ENCODE measurements at places on chromosomes 4 and X. TPM values are rescaled to one million over a fixed set of nuclear protein-coding genes. Genes with fewer than 3 reads are reported as not detected.

Gene DCHS2
- under 0.01 TPM for total RNA-seq

DNA sequence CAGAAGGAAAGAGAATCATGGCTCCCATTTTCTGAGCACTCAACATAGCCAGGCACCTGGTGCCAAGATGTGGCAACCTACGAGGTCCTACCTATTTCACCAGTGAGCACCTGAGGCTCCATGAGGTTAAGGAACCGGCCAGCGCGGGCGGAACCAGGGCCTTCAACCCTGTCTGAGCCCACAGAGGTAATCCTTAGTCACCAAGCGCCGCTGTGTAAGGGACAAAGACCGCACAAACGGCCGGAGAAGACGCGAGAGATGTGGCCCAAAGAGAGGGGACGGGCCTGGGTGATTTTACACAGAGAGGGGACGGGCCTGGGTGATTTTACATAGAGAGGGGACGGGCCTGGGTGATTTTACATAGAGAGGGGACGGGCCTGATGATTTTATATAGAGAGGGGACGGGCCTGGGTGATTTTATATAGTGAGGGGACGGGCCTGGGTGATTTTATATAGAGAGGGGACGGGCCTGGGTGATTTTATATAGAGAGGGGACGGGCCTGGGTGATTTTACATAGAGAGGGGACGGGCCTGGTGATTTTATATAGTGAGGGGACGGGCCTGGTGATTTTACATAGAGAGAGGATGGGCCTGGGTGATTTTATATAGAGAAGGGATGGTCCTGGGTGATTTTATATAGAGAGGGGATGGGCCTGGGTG is 114.2 kb downstream of the SMIM20 start:
- no peak for DNase-seq

Gene NCAPG
- 4.0 TPM for total RNA-seq

DNA sequence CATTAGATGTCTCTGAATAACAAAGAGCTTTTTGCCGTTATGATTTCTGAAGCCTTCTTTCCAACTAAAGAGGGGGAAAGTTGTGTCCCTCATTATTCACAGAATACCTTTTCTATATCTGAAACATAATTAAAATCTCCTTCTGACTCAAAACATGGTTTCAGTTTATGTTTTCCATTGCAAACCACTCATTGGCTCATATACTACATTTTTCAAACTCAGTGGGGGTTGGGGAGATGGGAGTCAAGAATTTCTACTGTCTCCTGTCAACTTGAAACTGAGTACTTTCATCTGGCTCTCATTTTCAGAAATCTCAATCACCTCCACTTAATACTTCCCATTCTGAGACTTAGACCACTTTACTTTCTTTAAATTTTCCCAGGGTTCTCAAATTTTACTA is 1839.5 kb upstream of the PCDH10 start:
- peak; percentile 10 for DNase-seq

- DNase-seq: no peak
These were observed 227.0 kb downstream of the DKK2 start for GRCh38 chr4:106809076-106809475.

DNA sequence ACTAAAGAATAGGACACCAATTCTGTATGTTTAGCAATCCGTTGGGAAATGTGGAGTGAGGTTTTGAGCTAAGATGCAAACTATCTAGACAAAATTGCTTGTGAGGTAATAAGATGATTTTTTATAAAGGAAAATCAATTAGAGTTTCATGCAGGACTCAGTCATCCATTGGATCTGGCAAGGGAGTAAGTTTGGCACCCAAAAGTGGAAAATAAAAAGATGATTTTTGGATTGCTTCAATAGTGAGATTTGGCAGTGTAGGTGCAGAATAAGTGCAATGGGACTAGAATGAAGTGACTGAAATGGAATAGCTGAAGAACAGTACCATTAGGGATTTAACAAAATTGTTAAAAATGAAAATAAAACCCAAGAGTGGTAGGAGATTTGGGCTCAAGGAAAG is 290.5 kb upstream of the EPHA5 start:
- no peak for DNase-seq

- no peak for DNase-seq
These were observed 21.7 kb downstream of the LRPAP1 start for GRCh38 chr4:3510481-3510880.

DNA sequence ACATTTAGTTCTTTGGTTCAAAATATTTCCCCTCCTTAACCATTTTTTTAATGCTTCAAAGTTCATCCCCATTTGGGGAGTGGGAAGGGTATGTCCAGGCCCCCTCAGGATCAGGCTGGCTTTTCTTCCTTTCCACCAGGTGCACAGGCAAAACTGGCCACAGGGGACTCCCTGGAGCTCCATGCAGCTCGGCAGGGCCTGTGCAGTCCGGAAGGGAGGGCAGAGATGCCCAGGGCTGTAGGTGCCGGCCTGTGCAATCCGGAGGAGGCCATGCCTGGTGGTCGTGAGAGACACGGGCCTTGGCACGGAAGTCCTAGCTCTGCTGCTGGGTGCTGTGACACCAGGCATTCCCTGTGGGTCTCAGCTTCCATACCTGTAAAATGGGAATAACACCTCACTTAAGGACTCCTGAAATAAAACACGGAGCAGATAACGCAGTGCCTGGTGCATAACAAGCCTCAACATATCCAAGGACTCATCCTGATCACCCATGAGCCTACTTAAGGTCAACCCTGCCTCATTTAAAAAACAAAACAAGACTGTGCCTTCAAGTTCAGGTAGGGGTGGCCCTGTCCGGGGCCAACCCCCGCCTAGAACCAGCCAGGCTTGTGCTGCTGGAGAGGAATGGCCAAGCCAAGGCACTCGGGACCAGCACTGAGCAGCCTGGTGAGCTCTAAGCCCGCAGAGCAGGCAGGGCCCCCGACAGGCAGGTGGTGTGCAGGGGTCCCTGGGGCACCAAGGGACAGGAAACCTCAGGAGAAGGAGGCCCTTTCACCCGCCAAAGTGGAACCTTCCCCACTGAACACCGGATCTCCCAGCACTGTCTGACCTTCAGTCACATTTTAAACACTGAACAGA is 21.2 kb upstream of the CYP4V2 start:
- DNase-seq: no peak

Gene CFAP299
- total RNA-seq: 1.5 TPM

Gene GABRE
- total RNA-seq: 32.1 TPM

Gene PAGE2B
- not detected for total RNA-seq

GRCh38 chr4:143473334-143474126 is 40.0 kb upstream of the SMARCA5 start:
- no peak for DNase-seq

DNA sequence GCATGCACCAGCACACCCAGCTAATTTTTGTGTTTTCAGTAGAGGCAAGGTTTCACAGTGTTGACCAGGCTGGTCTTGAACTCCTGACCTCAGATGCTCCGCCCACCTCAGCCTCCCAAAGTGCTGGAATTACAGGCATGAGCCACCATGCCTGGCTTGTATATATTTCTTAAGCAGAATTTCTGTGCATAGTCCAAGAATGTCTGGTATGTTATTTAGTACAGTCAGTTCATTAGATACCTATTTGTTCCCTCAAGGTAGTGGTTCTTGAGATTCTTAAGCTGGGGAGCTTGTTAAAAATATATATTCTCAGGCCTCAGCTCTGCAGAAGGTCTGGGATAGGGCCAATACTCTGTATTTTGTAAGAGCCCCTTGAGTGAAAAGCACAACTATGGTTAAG is 4.6 kb upstream of the SERTM2 start:
- no peak for DNase-seq

Gene PLAC1
- not detected for total RNA-seq

DNA sequence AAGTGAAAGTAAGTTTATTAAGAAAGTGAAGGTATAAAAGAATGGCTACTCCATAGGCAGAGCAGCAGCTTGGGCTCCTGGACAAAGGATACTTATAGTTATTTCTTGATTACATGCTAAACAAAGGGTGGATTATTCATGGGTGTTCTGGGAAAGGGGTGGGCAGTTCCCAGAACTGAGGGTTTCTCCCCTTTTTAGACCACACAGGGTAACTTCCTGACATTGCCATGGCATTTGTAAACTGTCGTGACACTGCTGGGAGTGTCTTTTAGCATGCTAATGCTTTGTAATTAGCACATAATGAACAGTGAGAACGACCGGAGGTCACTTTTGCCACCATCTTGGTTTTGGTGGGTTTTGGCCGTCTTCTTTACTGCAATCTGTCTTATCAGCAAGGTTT is 557.6 kb downstream of the SPRY1 start:
- DNase-seq: no peak

GRCh38 chr4:177384856-177385397 is 57.3 kb downstream of the AGA start:
- DNase-seq: no peak

- no peak for DNase-seq
These were observed 128.5 kb downstream of the LARP7 start for GRCh38 chr4:112765317-112765974.

GRCh38 chr4:48210966-48211328 is 58.7 kb downstream of the TEC start:
- DNase-seq: no peak

- no peak for DNase-seq
These were observed 199.8 kb downstream of the RTL9 start for GRCh38 chrX:110558406-110558805.

DNA sequence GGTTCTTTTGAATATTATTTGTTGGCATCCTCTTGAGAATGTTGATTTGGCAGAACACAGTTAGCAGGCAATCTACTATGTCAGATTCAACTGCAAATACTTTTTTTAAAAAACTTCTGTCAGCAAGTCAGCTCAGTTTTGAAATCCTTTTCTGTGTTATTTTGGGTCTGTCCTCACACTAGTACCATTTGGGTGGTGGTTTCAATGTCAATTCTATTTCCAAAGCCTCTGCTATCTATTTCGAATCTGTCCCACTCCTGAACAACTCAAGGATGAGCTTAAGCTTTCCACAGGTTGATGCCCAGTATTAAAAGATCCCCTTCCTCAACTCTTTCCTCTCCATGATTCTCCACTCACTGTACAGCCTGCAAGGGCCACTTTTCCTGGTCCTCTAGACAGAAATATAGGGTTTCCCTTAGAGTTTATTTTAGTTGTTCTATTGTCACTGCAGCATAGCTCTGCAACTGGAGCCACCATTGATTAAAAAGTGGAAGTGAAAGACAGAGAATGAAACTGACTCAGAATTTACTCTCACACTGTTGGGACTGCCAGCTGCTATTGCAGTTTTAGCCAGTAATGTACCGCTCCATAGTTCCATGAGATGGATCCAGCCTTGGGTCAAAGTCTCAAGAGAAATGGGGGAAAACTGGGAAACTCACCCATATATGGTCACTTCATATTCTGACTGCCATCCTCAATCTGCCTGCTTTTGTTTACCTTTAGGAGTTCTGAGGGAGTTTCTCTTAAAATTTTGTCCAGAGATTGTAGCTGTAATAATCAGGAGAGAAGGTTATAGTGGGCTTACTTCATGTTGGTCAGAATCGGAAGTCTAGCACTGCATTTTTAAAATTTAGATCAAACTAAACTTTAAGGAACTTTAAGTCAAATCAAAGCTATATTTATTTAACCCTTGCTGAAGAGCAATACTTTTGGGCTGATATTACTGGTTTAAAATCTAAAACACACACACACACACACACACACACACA is 14.6 kb downstream of the HDX start:
- no peak for DNase-seq

DNA sequence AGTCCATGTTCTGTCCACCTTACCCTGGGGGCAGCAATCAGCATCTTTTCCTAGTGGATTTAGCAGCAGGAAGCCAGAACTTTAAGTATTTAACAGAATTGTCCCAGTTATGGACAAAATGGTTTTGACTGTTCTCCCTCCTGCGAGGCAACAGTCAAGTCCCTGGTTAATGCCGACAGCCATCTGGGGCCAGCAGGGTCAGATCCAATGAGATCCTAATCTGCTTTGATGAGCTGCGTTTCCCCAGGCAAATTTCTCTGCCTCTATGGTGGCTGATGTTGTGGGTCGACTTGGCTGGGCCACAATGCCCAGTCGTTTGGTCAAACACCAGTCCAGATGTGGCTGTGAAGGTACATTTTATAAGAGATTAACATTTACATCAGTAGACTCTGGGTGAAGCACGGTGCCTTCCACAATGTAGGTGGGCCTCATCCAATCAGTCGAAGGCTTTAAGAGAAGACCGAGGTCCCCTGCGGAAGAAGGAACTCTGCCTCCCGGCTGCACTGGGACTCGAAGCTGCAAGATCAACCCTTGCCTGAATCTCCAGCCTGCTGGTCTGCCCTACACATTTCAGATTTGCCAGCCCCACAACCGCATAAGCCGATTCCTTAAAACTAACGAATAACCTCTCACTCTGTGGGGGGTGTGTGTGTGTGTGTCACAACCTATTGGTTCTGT is 89.0 kb upstream of the C4orf50 start:
- DNase-seq: peak; percentile 63

GRCh38 chr4:40856277-40856839 is 106.6 kb downstream of the NSUN7 start:
- DNase-seq: no peak

- no peak for DNase-seq
These were observed 140.1 kb downstream of the BTC start for GRCh38 chr4:74654230-74654681.

GRCh38 chr4:14652522-14652921 is 349.8 kb upstream of the CPEB2 start:
- DNase-seq: no peak

DNA sequence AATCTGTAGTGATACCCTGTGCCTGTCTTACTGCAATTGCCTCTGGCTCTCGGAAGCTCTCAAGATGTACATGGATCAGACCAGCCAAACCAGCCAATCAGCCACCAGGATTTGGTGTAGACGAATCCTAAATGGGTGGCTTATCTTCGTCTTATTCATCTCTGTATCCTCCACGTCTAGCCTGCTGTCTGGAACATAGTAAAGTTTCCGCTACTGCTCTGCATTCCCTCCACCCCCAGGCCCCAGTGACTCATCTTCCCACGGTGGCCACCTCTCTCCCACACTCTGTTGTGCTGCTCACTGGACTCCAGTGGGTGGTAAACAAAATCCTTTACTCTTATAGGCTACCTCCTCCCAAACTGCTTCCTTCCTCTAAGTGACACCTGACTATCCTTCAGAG is 37.8 kb downstream of the SEPTIN6 start:
- DNase-seq: peak; percentile 92

Gene CENPVL2
- not detected for total RNA-seq

Gene JAKMIP1
- total RNA-seq: not detected

GRCh38 chr4:86926435-86927086 is 8.2 kb upstream of the AFF1 start:
- DNase-seq: no peak

Gene SOX3
- not detected for total RNA-seq

- DNase-seq: no peak
These were observed 139.7 kb upstream of the PSAPL1 start for GRCh38 chr4:7574287-7575014.

Gene MAGEB1
- total RNA-seq: not detected

GRCh38 chr4:120555058-120555457 is 367.5 kb downstream of the PRDM5 start:
- no peak for DNase-seq

DNA sequence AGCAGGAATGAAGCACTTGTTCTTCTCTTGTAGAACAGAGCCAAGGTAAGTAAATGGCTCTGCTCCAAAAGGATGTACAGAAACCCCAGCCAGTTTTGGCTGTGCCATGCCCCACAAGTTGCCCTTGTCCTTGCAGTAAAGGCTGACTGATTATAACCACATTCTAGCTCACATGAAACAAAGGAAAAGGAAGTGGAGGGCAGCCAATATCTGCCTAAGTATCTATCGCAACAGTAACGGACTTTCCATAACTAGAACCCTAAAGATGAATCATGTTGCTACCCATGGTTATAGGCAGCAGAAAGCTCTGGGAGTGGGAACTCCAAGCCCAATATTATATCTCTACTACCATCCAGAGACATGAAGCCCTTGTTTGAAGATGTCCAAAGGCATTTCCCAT is 95.7 kb downstream of the COMMD8 start:
- no peak for DNase-seq

Measured in osteoblast (primary cell).